ENCODE measurements at places on chromosomes 11 and 22.

GRCh38 chr22:28094771-28095170 lies 175.7 kb upstream of the PITPNB start:
- DNase-seq, result no peak

DNA sequence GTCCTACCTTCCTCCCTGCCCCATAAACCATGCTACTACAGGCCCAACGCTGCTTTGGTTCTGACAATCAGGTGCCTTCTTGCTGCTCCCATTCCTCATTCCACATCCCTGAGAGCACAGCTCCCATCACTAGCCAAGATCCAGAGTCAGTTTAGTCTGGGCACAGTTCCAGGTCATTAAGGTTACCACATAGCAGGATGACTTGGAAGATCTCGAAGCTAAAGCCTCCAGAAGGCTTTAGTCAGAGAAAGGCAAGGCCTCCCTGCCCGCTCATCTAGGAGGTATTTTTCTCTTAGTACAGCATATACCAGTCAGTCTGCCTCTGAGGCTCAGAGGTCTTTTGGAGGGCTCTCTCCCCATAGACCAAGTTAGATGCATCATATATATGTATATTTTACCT lies 30.3 kb downstream of the TRIM66 start:
- no peak for DNase-seq

GRCh38 chr11:105046898-105047579 lies 1.9 kb upstream of the CARD16 start:
- no peak for DNase-seq

- no peak for DNase-seq
These were observed 2.8 kb downstream of the EHD1 start for GRCh38 chr11:64875369-64876228.

DNA sequence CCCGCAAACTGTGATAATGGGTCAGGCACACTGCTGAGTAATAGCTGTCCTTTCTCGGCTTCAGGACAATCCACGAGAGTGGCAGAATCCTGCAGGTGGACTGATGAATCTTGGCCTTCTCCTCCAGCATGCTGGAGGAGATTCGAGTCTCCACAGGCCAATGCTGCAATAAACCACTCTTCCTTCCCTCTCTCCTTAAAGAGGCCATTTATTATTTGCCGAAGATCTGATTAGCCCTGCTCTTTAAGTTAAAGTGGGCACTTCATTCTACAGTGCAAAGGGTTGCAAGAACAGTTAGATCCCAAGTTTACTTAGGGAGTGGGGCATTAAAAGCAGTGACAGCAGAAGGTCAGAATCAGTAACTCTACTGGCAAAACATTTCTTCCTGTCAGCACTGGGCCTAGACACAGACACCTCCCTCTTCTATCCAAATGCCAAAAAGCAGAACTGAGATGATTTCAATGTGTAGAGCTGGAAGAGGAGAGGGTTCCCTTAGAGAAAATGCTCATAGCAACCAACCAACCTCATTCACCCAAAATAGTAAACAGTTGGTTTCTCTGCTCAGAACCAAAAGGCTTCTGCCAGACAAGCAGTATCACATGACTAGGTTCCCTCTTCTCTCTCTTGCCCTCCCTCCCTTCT lies 121.7 kb downstream of the SGSM3 start:
- DNase-seq, result peak; percentile 29

- DNase-seq, result peak; percentile 58
These were observed 57.8 kb upstream of the ALDH3B2 start for GRCh38 chr11:67732045-67732787.

GRCh38 chr22:22195265-22196017 lies 49.1 kb upstream of the VPREB1 start:
- DNase-seq, result peak; percentile 77

GRCh38 chr11:104764710-104765045 lies 133.6 kb downstream of the CASP12 start:
- no peak for DNase-seq

DNA sequence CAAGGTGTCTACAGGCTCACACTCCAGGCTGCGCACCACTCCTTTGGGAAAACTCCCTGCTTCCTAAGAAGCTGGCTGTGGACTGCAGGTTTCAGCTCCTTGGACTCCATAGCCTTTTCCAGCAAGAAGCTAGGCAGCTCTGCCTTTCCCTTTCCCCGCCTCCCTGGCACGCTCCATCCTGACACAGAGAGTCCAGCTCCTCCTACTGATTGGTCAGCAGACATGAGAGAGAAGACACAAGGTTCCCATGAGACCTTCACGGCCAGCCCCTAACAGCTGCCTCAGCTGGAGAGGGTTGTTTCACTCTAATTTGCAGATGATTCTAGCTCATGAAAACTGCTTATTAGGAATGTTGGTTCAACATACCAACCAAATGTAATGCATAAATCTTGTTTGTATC lies 27.6 kb downstream of the TENM4 start:
- DNase-seq, result no peak

DNA sequence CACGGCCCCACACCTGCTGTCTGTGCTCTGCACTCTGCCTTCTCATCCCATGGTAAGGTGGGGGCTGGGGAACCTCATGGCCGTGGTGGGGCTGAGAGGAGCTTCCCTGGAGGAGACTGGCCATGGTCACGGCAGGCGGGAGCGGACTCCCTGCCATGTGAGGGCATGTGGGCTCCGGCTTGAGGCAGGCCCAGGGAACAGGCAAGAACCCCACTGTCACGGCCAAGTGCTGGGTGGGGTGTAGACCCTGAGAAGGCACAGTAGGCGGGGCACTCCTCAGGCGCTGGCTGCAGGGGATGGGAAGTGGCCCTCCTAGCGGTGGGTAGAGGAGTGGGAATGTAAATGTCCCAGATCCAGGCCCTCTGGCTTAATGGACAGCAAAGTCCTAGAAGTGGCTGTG lies 1262.7 kb downstream of the BRD1 start:
- no peak for DNase-seq

DNA sequence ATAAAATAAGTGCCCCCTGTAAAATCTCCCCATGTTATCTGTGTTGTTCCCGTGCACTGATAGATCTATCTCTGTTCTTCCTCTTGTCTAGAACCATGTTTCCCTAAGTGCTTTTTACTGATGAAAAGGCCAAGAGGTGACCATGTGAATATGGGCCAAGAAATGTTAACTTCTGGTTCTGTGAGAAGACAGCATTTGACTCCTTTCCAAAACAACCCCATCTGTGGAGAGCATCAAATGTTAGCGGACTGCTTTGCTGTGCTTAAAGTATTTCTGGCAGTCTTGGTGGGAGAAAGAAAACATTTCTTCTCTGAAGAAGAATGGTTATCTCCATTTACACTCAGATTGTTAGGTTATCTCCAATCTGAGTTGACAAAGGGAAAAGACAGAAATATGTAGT lies 58.6 kb upstream of the GUCY1A2 start:
- no peak for DNase-seq

DNA sequence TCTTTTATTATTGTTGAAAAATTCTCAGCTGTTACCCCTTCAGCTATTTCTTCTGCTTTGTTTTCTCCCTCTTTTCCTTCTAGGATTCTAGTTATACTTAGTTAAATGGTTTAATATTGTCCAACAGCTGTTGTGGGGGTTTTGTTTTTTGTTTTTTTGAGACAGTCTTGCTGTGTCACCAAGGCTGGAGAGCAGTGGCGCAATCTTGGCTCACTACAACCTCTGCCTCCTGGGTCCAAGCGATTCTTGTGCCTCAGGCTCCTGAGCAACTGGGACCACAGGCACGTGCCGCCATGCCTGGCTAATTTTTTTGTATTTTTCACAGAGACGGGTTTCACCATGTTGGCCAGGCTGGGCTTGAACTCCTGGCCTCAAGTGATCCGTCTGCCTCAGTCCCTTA lies 12.7 kb downstream of the SDHAF2 start:
- DNase-seq, result no peak

GRCh38 chr22:31451709-31452571 lies 37.7 kb downstream of the EIF4ENIF1 start:
- DNase-seq, result peak; percentile 46

DNA sequence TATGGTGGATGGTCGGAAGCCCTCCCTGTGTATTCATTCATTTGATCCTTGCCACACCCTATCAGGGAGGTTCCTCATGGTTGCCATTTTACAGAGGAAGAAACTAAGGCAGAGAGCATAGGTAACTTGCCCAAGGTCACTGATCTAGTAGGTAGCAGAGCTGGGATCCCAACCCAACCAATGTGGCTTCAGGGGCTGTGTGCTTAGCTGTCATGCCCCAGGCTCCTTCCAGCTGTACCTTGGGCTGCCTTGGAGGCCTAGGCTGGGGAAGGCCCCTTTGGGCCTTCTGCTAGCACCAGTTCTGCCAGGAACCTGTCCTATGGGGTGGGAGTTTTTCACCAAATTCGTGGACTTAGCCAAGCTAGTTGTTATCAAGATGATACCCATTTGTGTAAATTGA lies 8.6 kb downstream of the BAD start:
- DNase-seq, result no peak

DNA sequence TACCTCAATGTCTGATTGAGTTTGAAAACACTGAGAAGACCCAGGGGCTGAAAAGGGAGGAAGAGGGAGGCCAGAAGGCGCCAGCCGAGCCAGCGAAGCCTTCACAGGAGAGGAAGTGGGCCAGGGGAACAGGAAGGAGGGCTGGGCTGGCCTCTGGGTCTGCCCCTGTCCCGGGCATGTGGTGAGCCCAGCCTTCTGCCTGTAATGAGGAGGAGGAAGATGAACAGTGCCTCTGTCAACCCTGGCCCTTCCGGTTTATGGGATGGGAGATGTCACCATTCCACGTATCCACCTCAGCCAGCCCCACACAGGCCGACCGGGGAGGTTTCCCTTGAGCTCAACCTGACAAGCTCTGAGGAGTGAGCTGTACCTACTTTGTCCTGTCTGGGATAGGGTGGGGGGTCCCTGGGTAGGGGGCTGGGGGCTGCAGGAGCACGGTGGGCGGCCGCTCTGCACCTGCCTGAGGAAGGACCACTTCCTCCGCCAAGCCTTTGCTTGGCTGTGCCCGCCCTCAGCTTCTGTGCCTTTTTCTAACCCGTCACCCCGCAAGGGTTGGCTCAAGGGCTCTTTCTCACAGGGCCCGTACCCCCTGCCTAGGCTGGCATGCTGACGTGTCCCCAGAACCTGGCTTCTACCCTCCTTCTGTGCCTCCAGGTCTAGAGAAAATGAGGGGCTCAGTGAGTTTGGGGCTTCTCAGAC lies 2.0 kb downstream of the PARVG start:
- DNase-seq, result peak; percentile 55

- no peak for DNase-seq
These were observed 2.0 kb upstream of the BSX start for GRCh38 chr11:122983438-122984185.

GRCh38 chr11:70111269-70112016 lies 33.3 kb downstream of the ANO1 start:
- no peak for DNase-seq

GRCh38 chr11:16738947-16739815 lies 734 bp downstream of the C11orf58 start:
- no peak for DNase-seq

GRCh38 chr11:60970369-60970774 lies 1.1 kb upstream of the CD6 start:
- DNase-seq, result peak; percentile 85

All from CD4-positive, alpha-beta T cell treated with Interleukin-10 for 1 hour (primary cell).